Stimulated activated CD8-positive, alpha-beta memory T cell treated with anti-CD3 and anti-CD28 coated beads, Interleukin-2, amount 100 ng/mL, for 48 hours (primary cell): ENCODE measurements at places on chromosomes 5 and 9.

DNA sequence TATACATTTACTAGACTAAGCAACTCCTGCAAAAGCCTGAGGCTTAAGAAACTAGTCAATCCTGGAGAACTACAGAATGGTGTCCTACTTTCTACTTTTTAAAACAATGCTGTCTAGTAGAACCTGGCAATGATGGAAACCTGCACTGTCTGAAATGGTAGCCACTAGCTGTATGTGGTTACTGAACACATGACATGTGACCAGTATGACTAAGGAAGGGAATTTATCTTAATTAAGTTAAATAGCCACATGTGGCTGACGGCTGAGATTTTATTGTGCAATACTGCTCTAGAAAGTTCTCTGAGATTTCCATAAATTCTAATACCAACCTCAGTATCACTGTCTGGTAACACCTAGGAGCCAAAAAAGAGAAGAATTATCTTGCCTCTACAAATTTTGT, 44.9 kb upstream of the RAPGEF6 start:
- DNase-seq, result no peak

DNA sequence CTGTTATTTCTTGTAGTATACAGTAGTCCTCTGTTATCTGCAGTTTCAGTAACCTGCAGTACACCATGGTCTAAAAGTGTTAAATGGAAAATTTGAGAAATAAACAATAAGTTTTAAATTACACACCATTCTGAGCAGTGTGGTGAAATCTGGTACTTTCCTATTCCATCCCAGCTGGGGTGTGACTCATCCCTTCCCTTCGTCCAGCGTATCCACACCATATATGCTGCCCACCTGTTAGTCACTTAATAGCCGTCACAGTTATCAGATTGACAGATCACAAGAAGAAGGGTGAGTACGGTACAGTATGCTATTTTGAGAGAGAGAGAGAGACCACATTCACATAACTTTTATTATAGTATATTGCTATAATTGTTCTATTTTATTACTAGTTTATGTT, 28.9 kb downstream of the FAM151B start:
- peak; percentile 14 for DNase-seq

DNA sequence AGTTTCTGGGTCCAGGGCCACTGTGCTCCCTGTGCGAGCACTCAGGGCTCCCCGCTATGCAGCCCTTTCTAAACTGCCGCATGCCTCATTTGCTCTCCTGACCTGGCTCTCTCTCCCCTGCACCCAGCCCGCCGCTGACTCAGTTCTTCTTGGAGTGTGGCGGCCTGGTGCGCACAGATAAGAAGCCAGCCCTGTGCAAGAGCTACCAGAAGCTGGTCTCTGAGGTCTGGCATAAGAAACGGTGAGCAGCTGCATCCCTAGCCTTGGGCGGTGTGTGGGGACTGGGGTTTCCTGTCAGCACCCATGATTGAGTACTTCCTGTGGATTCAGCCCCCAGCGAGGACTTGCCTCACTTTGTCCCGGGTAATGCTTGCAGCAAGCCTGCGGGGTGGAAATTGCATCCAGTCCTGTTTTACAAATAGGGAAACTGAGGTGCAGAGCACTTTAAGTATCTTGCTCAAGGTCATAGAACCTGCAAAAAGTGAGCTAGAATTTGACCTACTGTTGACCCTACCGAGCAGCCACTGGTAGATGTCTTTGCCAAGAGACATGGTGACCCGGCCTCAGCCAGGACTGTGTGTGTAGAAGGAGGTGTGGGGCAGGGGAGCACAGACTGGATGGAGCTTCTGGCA, 27.9 kb downstream of the USP20 start:
- peak; percentile 68 for DNase-seq

GRCh38 chr5:142821733-142822487, 51.7 kb downstream of the ARHGAP26 start:
- DNase-seq, result no peak

DNA sequence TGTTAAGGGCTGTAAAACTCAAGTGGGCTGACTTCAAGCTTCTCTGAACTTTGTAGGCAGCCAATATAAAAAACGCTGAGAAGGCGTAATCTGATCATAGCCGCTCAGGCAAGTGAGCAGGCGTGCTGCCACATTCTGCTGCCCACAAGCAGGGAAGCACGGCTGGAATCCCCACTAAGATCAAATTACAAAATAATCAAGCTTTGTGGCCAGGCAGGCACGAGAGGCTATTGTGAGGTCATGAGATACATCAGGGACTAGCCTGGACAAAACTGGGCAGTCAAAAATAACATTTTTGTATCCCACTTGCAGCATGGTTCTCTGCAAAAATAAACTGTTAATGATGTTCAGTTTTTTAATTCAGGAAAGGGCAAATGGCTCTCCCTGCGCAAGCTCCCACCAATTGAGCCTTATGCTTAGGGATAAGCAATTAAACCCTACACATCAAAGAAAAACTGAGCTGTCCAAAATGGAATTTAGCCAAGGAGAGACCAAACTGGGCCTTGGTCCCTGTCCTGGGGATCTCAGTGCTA, 64.0 kb downstream of the POU5F2 start:
- no peak for DNase-seq

DNA sequence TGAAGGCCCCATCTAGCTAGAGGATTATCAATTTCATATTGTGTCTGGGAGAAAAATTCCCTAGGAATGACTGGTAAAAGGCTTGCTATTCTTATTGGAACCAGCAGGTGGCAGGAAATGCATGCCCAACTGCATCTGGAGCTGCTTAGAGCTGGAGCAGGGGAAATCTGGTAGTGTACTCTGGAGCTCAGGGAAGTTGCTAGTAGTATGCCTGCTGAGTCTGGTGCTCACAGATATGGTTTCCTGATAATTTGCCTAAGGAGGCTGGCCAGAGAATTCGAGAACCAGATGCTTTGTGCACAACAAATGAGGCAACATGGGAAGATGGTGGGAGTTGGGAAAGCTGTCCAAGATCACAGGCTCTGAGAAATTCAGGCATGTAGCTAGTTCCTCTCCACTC, 53.7 kb downstream of the G3BP1 start:
- no peak for DNase-seq

DNA sequence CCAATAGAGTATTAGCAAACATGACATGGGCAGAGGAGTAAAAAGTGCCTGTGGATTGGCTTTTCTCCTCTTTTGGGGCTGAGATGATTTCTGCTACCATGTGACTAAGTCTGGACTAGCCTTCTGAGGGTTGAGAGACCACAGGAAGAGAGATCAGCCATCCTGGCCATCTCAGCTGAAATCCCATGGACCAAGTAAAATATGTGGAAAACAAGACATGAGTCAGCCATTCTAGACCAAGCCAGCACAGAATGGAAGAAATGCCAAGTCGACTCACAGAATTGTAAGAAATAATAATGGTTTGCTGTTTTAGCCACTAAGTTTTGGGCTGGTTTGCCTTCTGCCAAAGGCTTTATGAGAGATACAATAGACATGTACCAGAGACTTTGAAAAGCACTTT, 377.8 kb downstream of the CHSY3 start:
- DNase-seq, result no peak

DNA sequence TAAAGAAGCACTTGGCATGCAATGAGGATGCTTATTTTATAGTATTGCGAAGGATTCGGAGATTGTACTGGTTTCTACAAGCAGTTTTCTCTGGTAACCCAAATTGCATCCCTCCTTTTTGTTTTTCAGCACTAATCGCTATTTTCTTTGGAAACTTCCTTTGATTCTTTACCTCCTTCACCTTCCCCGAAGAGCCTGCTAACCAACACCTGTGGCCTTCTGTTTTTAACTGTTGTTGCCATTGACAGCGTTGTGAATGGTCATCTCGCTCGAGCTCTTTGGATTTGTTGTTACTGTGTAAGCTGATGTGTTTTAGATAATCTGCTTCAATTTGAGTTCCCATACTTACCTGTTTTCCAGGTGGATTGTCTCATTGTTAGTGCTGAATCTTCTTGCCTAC, 1.1 kb downstream of the CNOT6 start:
- DNase-seq, result no peak

DNA sequence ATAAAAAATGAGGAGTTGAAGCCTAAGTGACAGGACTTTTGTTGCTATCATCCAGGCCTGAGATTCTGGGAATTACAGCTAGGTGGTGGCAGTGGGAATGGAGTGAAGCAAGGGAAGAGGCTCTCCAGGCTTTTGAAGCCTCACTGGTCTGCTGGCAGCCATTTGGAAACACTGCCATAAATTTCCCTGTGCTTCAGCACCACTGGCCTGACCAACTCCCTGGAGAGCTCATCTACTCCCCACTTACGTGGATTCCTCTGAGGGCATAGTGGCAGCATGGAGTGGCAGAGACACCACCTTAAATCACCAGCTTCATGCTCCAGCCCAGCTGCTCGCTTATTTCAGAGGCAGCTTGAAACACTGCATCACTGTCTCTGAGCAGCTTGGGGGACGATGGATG, 518.2 kb downstream of the TLR4 start:
- no peak for DNase-seq

GRCh38 chr5:128559300-128560297, 21.6 kb upstream of the FBN2 start:
- DNase-seq, result no peak

- DNase-seq, result no peak
These were observed 100.4 kb downstream of the OSTF1 start for GRCh38 chr9:75188756-75189155.
